Regular cardiac myocyte (primary cell): ENCODE measurements at places on chromosomes 13 and 19. TPM values are rescaled to one million over a fixed set of nuclear protein-coding genes. Genes with fewer than 3 reads are reported as not detected.

The ZNF627 gene
- total RNA-seq, result 19.4 and 30.2 TPM in 2 replicates

The TEX29 gene
- total RNA-seq, result 0.38 TPM in 1 of 2 replicates, not detected in the other

The CEACAM21 gene
- 0.28 TPM in 1 of 2 replicates, not detected in the other for total RNA-seq

The PTBP1 gene
- 56.9 and 163 TPM in 2 replicates for total RNA-seq

The GPR4 gene
- 0.28 and 0.96 TPM in 2 replicates for total RNA-seq

The FOXO1 gene
- 2.5 and 3.9 TPM in 2 replicates for total RNA-seq

The USHBP1 gene
- total RNA-seq, result under 0.01 and 0.28 TPM in 2 replicates

The ZNF726 gene
- 2.0 and 6.5 TPM in 2 replicates for total RNA-seq

The SULT2A1 gene
- total RNA-seq, result not detected in 2 replicates

The GAS6 gene
- 74.4 and 134 TPM in 2 replicates for total RNA-seq

The CEACAM3 gene
- not detected in 2 replicates for total RNA-seq

The SHISA2 gene
- 0.19 and 0.28 TPM in 2 replicates for total RNA-seq
